Mammary epithelial cell (primary cell): ENCODE measurements at places on chromosomes 7 and 10. TPM values are rescaled to one million over a fixed set of nuclear protein-coding genes. Genes with fewer than 3 reads are reported as not detected.

The SEMA3A gene
- 4.4 and 12.8 TPM in 2 replicates for total RNA-seq

The CNTNAP2 gene
- total RNA-seq: not detected in 2 replicates

The RBM48 gene
- 9.0 TPM for total RNA-seq

The CALU gene
- total RNA-seq: 155 and 185 TPM in 2 replicates

The INPP5F gene
- total RNA-seq: 19.3 TPM

The COL26A1 gene
- not detected for total RNA-seq

The PNLIPRP2 gene
- not detected for total RNA-seq

The BHLHA15 gene
- not detected for total RNA-seq

The ADAM22 gene
- total RNA-seq: 0.67 TPM

The VPS37D gene
- total RNA-seq: 1.1 and 2.2 TPM in 2 replicates

The ACSM6 gene
- total RNA-seq: not detected

The TUBAL3 gene
- total RNA-seq: 0.17 TPM

The HOXA2 gene
- 0.50 TPM for total RNA-seq

The RNF32 gene
- 1.0 TPM for total RNA-seq

The CPN1 gene
- total RNA-seq: not detected

The SFTPD gene
- not detected in 2 replicates for total RNA-seq

The LRRC17 gene
- total RNA-seq: 0.43 and 0.47 TPM in 2 replicates

The CPXM2 gene
- total RNA-seq: not detected in 2 replicates

The OR2A25 gene
- not detected for total RNA-seq

The MKI67 gene
- total RNA-seq: 25.5 and 88.5 TPM in 2 replicates

The ITPRID1 gene
- total RNA-seq: 0.17 TPM

The HTR7 gene
- 20.2 TPM for total RNA-seq

The MINDY4 gene
- total RNA-seq: 2.6 and 3.6 TPM in 2 replicates

The MRLN gene
- total RNA-seq: not detected in 2 replicates

The PANK1 gene
- 5.3 and 5.5 TPM in 2 replicates for total RNA-seq

The PIK3AP1 gene
- total RNA-seq: 0.50 TPM

The CXCL12 gene
- total RNA-seq: not detected in 2 replicates

The GNGT1 gene
- not detected in 2 replicates for total RNA-seq

The CPED1 gene
- 1.7 TPM for total RNA-seq

The DNAJC12 gene
- 3.3 TPM for total RNA-seq

The ACTA2 gene
- total RNA-seq: 341 TPM

The FAM25A gene
- not detected for total RNA-seq
